CD4-positive, CD25-positive, alpha-beta regulatory T cell (primary cell): ENCODE measurements at places on chromosomes 2 and 18.
A peak's percentile ranks its signal among the peaks of the same experiment; 100 is the strongest.

DNA sequence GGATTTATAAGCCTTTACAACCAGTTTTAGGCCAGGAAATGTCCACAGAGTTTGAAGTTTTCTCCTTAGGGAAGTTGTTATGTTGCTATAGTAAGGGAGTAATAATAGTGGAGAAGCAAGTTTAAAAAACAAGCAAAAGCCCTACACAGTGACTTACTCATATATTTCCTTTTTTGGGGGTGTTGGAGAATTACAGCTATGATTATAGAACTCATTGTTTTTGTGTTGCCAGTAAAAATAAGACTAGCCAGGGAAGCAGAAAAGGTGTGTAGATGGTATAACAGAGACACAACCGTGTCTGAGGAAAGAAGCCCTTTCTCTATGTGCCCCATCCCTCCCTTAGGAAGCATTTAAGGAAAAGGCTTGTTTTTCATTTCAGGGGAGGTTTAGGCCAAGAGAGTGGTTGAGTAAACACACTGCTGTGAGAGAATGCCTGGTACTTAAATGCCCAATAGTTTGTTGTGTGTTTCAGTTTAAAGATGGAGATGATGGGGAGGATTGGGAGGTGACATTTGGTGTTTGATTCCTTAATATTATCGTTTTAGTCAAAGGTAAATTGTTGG, 2.3 kb downstream of the VAPA start:
- no peaks in the 10 kb centered on the region for H3K27me3 ChIP-seq
- H3K27ac ChIP-seq, result peak overlapping the region; percentile 94
- no peaks in the 10 kb centered on the region for H3K36me3 ChIP-seq

DNA sequence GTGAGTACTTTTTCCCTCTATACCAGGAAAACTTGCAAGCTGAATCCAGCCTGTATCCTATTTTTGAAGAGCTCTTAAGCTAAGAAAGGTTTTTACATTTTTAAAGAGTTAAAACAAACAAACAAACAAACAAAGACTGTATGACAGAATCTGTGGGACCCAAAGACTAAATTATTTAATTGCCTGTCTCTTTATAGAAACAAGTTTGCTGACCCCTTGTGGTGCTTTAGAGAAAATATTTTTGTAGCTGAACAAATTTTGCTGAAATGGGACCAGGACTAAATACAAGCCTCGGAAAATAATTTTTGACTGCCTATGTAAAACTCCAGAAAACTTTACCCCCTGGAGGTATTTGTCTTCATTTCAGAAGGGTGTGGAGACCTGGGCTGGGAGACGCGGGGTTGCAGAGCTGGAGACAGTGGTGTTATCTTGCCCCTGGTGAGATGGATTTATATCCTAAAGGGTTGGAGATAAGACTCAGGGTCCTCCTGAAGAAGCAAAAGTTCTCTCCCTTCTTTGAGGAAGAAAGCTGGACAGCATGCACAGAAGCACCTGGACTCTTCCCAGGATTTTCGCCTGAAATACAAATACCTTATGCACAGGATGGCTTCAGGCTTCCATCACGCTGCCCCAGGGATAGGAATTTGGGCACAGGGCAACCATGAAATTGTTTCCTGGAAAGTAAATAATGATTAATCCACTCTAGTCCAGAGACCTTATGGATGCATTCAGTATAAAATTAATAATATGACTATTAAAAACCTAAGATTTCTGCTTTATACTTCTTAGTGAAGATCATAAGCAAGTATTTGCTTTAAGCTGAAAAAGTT, 54.3 kb downstream of the TMX3 start:
- H3K36me3 ChIP-seq, result no peaks in the 10 kb centered on the region
- no peak overlapping the region for H3K4me3 ChIP-seq

GRCh38 chr18:49075681-49076080, 124.9 kb upstream of the SMAD7 start:
- no peaks in the 10 kb centered on the region for H3K36me3 ChIP-seq
- no peak for DNase-seq
- H3K27ac ChIP-seq, result no peak overlapping the region
- H3K27me3 ChIP-seq, result no peaks in the 10 kb centered on the region

DNA sequence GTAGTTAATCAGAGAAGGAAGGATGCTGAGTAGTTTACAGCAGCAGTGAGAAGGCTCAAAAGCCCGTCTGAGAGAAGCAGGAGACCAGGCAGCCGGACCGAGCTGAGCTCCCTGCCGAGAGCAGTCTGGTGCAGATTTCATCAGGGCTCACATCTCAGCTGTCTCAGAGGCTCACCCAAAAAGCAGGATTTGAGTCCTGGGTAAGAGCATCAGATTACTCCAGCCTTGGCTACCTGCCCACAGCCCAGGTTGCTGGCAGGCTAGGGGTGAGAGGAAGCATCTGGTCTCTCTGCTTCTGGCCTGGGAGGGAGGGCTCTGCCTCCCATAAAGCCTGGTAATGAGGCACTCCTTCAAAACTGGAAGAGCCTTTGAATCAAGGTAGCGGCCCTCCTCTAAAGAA, 140.5 kb downstream of the ST6GAL2 start:
- H3K27ac ChIP-seq, result no peak overlapping the region
- no peaks in the 10 kb centered on the region for H3K36me3 ChIP-seq
- no peak for DNase-seq
- no peak overlapping the region for H3K4me3 ChIP-seq
- H3K4me1 ChIP-seq, result no peaks in the 10 kb centered on the region

DNA sequence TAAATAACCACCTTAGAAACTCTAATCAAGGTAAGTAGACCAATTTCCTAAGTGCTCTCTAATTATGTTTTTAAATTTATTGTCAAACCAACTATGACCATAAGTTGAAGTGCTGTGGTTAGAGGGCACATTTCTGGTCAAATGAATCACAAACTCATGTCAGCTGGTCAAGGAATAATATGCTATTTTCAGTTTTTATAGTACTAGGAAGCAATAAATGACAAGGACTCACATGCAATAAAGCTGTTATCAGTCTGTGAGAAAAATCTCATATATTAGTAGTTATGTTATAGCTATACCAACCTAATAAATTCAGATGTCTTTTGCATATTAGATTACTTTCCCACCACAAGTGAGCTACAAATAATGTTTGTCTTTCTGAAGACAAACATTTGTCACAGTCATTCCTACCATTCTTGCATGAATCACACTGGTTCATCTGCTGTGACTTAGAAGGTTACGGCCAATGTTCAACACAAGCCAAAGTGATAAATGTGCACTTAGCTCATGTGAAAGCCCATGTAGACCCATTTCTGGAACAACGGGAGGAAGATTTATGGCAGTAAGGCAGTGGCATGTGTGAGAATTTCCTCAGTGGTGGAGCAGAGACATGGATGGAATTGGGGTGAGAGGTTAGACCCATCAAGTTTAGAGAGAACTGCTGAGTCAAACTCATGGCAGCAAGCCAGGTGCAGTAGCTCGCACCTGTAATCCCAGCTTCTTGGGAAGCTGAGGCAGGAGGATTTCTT, 27.4 kb upstream of the CCNYL1 start:
- no peak overlapping the region for H3K4me3 ChIP-seq
- H3K4me1 ChIP-seq, result no peaks in the 10 kb centered on the region
- H3K36me3 ChIP-seq, result no peaks in the 10 kb centered on the region
- H3K27me3 ChIP-seq, result peaks cover 3% of the 10 kb centered on the region

GRCh38 chr2:1548910-1549673, 135.8 kb downstream of the TPO start:
- DNase-seq, result no peak
- H3K27me3 ChIP-seq, result no peaks in the 10 kb centered on the region
- no peak overlapping the region for H3K27ac ChIP-seq

DNA sequence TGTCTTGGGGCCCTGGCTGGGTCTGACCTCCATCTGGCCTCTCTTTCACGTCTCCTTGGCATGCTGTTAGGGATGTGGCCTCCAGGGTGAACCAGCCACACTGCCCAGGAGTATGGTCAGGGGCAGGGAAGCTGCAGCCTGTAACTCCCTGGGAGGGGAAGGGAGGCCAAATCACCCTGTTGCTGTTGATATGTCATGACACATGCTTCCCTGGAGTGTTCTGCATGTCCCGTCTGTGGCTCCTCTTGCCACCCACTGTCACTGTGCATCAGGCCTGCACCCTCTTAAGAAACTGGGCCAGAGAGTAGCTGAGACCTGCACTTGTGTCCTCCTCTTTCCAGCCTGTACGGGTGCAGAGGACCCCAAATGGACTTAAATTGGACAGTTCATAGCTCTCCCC, 221.3 kb downstream of the FHOD3 start:
- no peaks in the 10 kb centered on the region for H3K27me3 ChIP-seq
- no peaks in the 10 kb centered on the region for H3K4me1 ChIP-seq
- H3K36me3 ChIP-seq, result no peaks in the 10 kb centered on the region
- H3K27ac ChIP-seq, result no peak overlapping the region

DNA sequence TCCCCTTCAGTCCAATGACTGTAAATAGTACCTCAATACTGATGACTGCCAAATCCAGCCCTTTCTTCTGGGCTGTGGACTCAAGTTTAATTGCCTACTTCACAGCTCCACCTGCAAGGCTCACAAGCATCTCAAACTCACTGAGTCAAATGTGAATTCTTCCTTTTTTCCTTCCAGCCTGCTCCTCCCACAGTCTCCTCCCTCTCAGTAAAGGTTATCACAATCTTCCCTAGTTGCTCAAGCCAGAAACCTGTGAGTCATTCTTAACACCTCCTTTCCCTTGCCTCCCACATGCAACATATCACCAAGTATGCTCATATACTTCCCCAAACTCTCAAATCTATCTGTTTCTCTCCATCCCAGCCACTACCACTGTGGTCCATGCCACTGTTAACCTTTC, 3.7 kb upstream of the MFSD6 start:
- DNase-seq, result no peak
- H3K4me1 ChIP-seq, result peaks cover 7% of the 10 kb centered on the region
- H3K4me3 ChIP-seq, result no peak overlapping the region
- H3K27ac ChIP-seq, result no peak overlapping the region
- H3K36me3 ChIP-seq, result no peaks in the 10 kb centered on the region

- peaks cover 24% of the 10 kb centered on the region for H3K27me3 ChIP-seq
- peak overlapping the region; percentile 51 for H3K4me3 ChIP-seq
- H3K27ac ChIP-seq, result no peak overlapping the region
- DNase-seq, result no peak
- H3K36me3 ChIP-seq, result no peaks in the 10 kb centered on the region
These were observed 572 bp upstream of the ZNF516 start for GRCh38 chr18:76495435-76496193.

- H3K36me3 ChIP-seq, result no peaks in the 10 kb centered on the region
- no peak for DNase-seq
- no peak overlapping the region for H3K27ac ChIP-seq
- H3K27me3 ChIP-seq, result no peaks in the 10 kb centered on the region
These were observed 20.3 kb downstream of the KCNG2 start for GRCh38 chr18:79818036-79818435.

DNA sequence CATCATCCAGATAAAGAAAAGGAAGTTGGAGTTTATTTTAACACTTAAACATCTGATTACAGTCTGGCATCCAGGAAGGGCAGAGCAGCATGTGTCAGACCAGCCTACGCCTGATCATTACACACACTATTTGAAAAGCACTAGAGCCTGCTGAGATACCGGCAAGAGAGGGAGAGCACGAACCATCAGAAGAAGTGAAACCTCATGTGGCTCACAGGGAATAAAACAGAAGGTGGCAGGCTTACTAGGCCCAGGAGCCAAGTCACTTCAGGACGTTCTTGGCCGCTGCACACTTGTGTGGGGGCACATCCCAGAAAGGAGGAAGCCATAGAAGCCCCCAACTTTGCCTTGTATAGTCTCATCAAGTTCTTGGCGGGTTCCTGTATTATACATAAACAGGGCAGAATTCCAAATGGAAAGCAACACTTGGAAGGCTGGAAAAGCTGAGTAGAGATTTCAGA, 105.5 kb downstream of the UGGT1 start:
- peak overlapping the region; percentile 1 for H3K27ac ChIP-seq
- no peaks in the 10 kb centered on the region for H3K27me3 ChIP-seq
- H3K36me3 ChIP-seq, result peaks cover 7% of the 10 kb centered on the region
- H3K4me1 ChIP-seq, result peaks cover 18% of the 10 kb centered on the region
- DNase-seq, result peak; percentile 30
- peak overlapping the region; percentile 22 for H3K4me3 ChIP-seq

GRCh38 chr2:108988076-108988795, 784 bp downstream of the EDAR start:
- H3K4me3 ChIP-seq, result peak overlapping the region; percentile 61
- H3K27ac ChIP-seq, result no peak overlapping the region
- DNase-seq, result no peak
- H3K36me3 ChIP-seq, result no peaks in the 10 kb centered on the region

DNA sequence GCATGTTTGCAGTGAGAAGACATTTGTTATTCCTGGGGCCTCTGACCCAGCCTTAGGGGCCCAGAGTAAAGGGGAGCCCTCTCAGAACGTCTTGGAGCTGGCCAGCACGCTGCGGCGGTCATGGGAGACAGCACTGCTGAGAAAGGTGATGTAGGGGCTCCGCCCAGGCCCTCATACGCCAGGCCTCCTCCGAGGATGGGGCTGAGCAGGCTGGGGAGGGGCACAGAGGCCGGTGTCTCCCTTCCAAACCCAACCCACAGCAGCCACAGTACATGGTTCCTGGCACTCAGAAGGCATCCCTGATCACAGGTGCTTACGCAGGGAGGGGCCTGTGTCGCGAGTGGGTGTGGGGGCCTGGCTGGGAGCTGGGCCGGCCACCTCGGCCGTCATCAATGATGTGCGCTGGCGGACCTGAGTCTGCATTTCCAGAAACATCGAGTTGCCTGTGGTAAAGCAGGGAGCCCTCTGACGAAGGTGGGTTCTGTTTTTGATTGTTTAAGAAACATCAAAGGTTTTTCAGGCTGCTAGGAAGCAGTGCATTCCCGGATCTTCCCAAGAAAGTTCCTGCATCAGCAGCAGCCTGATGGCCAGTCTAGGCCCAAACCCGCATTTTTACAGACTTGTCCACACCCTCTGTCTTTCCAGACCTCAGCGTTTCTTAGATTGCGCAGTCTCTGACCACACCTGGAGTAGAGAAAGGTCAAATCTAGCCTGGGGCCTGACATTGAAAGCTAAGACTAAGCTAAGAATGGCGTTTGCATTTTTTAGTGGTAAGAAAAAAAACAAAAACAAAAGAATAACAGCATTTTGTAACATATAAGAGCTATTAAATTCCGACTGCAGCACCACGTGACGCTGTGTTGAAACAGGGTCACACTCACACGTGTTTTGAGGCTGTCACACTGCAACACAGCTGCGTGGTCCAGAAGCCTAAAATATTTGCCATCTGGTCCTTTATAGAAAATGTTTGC, 51.2 kb upstream of the PXDN start:
- DNase-seq, result no peak
- no peaks in the 10 kb centered on the region for H3K4me1 ChIP-seq
- H3K4me3 ChIP-seq, result no peak overlapping the region
- H3K27ac ChIP-seq, result no peak overlapping the region
- no peaks in the 10 kb centered on the region for H3K27me3 ChIP-seq
- no peaks in the 10 kb centered on the region for H3K36me3 ChIP-seq

- H3K27me3 ChIP-seq, result no peaks in the 10 kb centered on the region
- H3K36me3 ChIP-seq, result no peaks in the 10 kb centered on the region
- no peak overlapping the region for H3K27ac ChIP-seq
- no peak overlapping the region for H3K4me3 ChIP-seq
- H3K4me1 ChIP-seq, result no peaks in the 10 kb centered on the region
These were observed 24.5 kb upstream of the SP5 start for GRCh38 chr2:170690640-170691039.
